ENCODE measurements at places on chromosomes 16 and 17. TPM values are rescaled to one million over a fixed set of nuclear protein-coding genes. Genes with fewer than 3 reads are reported as not detected.

- no peak overlapping the region for H3K4me3 ChIP-seq
- H3K27me3 ChIP-seq = no peaks in the 10 kb centered on the region
- peak; percentile 42 for DNase-seq
- H3K27ac ChIP-seq = no peak overlapping the region
Measured at GRCh38 chr17:75128694-75129505, 2.6 kb downstream of the NT5C start.

GRCh38 chr17:29154516-29155226 lies 25.5 kb downstream of the MYO18A start:
- no peak overlapping the region for H3K27ac ChIP-seq
- no peak overlapping the region for H3K4me3 ChIP-seq
- no peaks in the 10 kb centered on the region for H3K36me3 ChIP-seq
- no peaks in the 10 kb centered on the region for H3K27me3 ChIP-seq

DNA sequence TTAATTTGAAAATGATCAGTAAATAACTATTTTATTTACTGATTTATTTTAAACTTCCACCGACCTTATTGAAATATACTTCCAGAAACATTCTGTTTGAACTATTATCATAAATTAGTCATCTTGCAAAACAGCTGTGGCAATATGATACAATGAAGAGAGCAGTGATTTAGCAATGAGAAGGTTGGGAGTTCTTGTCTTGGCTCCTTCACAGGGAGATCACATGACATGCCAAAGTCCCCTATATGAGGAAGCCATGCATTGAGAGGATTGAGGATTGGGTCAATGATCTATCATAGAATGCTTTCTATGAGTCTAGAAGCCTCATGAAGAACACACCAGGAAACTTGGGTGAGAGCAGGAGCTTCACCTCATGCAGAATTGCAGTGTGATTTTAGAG lies 222.7 kb downstream of the LGALS9B start:
- peaks cover 41% of the 10 kb centered on the region for H3K36me3 ChIP-seq
- DNase-seq = no peak
- H3K4me3 ChIP-seq = no peak overlapping the region
- no peak overlapping the region for H3K27ac ChIP-seq

- DNase-seq = no peak
- no peak overlapping the region for H3K4me3 ChIP-seq
- no peak overlapping the region for H3K27ac ChIP-seq
- H3K4me1 ChIP-seq = no peaks in the 10 kb centered on the region
- H3K27me3 ChIP-seq = no peaks in the 10 kb centered on the region
Measured at GRCh38 chr17:60712675-60713074, 35.0 kb downstream of the BCAS3 start.

DNA sequence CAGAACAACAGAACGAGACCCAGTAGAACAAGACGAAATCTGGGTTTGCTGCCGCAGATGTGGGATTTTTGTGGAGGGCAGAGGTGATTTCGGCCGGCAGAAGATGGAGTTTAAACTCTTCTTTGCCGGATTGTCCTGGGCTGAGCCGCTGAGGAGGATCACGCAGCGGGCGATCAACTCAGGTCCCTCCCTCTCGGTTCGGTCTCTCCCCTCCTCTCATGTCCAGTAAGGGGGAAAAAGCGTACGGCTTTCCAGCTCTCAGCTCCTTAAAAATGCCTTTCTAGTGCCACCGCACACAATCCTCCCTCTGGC lies 2.5 kb downstream of the PHF12 start:
- H3K27me3 ChIP-seq = no peaks in the 10 kb centered on the region
- H3K27ac ChIP-seq = peak overlapping the region; percentile 31

DNA sequence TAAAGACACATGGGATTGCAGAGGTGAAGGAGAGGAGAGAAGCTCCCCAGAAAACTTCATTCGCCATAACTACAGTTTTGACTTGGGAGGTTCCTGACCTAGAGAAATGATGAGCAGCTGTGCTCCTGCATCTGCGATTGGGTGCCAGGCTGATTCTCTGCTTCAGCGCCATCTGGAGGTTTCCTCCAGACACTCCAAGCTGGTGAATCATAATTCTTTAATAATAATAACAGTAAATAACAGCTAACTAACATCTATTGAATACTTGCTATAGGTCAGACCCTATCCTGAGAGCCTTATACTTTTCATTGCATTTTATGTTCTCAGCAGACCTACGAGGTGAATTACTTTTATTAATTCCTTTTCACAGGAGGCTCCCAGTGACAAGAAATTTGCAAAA lies 575.8 kb downstream of the TOX3 start:
- no peaks in the 10 kb centered on the region for H3K36me3 ChIP-seq
- H3K27ac ChIP-seq = no peak overlapping the region
- peaks cover 2% of the 10 kb centered on the region for H3K4me1 ChIP-seq
- DNase-seq = peak; percentile 44
- no peak overlapping the region for H3K4me3 ChIP-seq

GRCh38 chr16:8619671-8620370 lies 1.7 kb upstream of the METTL22 start:
- no peak overlapping the region for H3K27ac ChIP-seq
- no peak for DNase-seq
- no peak overlapping the region for H3K4me3 ChIP-seq
- H3K27me3 ChIP-seq = no peaks in the 10 kb centered on the region
- no peaks in the 10 kb centered on the region for H3K4me1 ChIP-seq

GRCh38 chr16:3149630-3150345 lies 15.0 kb downstream of the ZNF213 start:
- peak; percentile 84 for DNase-seq
- no peaks in the 10 kb centered on the region for H3K27me3 ChIP-seq
- H3K4me3 ChIP-seq = peak overlapping the region; percentile 85
- H3K4me1 ChIP-seq = no peaks in the 10 kb centered on the region
- no peaks in the 10 kb centered on the region for H3K36me3 ChIP-seq
- no peak overlapping the region for H3K27ac ChIP-seq

GRCh38 chr17:60077226-60077625 lies 1.5 kb downstream of the HEATR6 start:
- H3K4me3 ChIP-seq = peak overlapping the region; percentile 94
- peaks cover 36% of the 10 kb centered on the region for H3K36me3 ChIP-seq
- no peaks in the 10 kb centered on the region for H3K4me1 ChIP-seq

- DNase-seq = no peak
- no peaks in the 10 kb centered on the region for H3K4me1 ChIP-seq
- H3K27ac ChIP-seq = no peak overlapping the region
- H3K27me3 ChIP-seq = no peaks in the 10 kb centered on the region
- no peaks in the 10 kb centered on the region for H3K36me3 ChIP-seq
- H3K4me3 ChIP-seq = no peak overlapping the region
Measured at GRCh38 chr17:64015447-64015846, 5.0 kb downstream of the ICAM2 start.

GRCh38 chr16:10827691-10828341 lies 9.2 kb upstream of the TVP23A start:
- no peaks in the 10 kb centered on the region for H3K36me3 ChIP-seq
- DNase-seq = no peak
- no peak overlapping the region for H3K27ac ChIP-seq

GRCh38 chr16:85963753-85964285 lies 64.9 kb downstream of the IRF8 start:
- H3K27me3 ChIP-seq = no peaks in the 10 kb centered on the region
- H3K4me1 ChIP-seq = no peaks in the 10 kb centered on the region

DNA sequence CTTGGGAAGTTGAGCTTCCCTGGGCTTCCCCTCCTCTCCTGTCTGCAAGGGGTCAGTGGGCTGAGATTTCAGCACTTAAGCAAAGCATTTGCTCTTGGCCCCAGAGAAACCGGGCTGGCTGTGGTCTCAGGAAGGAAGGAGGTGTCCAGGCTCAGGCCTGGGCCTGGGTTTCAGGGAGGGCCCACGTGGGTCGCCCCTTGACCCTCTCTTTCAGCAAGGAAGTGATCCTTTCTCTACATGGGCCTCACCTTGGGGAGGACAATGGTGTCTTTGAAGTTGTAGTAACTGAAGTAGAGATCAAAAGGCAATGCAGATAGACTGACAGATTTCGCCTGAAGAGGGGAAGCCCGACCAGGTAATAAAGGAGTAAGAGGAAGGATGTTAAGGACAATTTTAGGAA lies 2.7 kb downstream of the NOD2 start:
- no peaks in the 10 kb centered on the region for H3K4me1 ChIP-seq
- no peak overlapping the region for H3K4me3 ChIP-seq
- no peaks in the 10 kb centered on the region for H3K36me3 ChIP-seq
- no peak for DNase-seq

- H3K27ac ChIP-seq = no peak overlapping the region
- DNase-seq = peak; percentile 60
- H3K27me3 ChIP-seq = no peaks in the 10 kb centered on the region
- H3K4me3 ChIP-seq = peak overlapping the region; percentile 84
- H3K36me3 ChIP-seq = no peaks in the 10 kb centered on the region
Measured at GRCh38 chr17:57086069-57086930, 1.3 kb downstream of the AKAP1 start.

GRCh38 chr16:65075877-65076276 lies 46.0 kb downstream of the CDH11 start:
- H3K27me3 ChIP-seq = no peaks in the 10 kb centered on the region
- no peak for DNase-seq
- no peaks in the 10 kb centered on the region for H3K36me3 ChIP-seq
- no peaks in the 10 kb centered on the region for H3K4me1 ChIP-seq

The PLLP gene
- 1.8 TPM for total RNA-seq

The ZNF18 gene
- total RNA-seq = 6.8 TPM

The IL17C gene
- 0.29 TPM for total RNA-seq

The TBX21 gene
- not detected for total RNA-seq
